ENCODE measurements at places on chromosomes 12 and 14.

- DNase-seq, result no peak
Measured at GRCh38 chr12:109197327-109197726, 80.9 kb downstream of the ACACB start.

DNA sequence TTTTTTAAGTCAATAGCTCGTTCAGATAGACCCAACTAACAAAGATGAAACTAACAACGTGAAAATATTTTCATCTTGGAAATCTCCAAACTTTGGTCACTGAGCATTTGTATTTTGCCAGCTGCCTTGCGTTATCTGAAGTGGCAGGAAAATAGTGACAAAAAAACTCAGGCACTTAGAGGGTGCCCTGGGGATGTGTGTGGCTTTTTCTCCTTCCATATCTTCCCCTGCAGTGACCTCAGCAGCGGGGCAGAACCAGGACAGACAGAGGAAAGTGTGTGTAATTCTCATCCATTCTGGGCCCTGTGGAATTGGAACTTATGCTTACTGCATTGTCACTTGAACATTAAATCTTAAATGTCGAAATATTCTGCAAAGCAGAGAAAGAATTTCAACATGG, 152.0 kb downstream of the BCAT1 start:
- no peak for DNase-seq

GRCh38 chr12:46677749-46678148, 148.0 kb downstream of the SLC38A4 start:
- DNase-seq, result peak; percentile 29

DNA sequence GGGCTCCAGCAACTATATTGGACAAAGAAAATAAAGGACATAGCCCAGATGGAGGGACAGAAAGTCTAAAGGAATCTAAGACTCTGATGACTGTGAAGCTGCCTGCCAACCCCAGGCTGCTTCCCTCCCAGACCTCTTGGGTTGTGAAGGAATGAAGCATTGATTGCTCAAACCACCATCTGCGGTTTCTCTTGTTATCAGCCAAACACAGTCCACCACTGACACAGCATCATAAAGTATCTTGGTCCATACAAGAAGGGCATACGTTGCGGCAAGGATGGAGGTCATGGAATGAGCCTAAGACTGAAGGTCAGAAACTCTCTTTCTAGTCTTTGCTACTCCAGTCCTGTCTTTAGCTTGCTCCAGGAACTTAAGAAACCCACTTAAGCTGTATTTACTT, 58.5 kb upstream of the PLXNC1 start:
- no peak for DNase-seq

- no peak for DNase-seq
Measured at GRCh38 chr12:105449431-105449830, 118.9 kb downstream of the C12orf75 start.

- no peak for DNase-seq
Measured at GRCh38 chr14:56374421-56374820, 205.2 kb upstream of the TMEM260 start.

DNA sequence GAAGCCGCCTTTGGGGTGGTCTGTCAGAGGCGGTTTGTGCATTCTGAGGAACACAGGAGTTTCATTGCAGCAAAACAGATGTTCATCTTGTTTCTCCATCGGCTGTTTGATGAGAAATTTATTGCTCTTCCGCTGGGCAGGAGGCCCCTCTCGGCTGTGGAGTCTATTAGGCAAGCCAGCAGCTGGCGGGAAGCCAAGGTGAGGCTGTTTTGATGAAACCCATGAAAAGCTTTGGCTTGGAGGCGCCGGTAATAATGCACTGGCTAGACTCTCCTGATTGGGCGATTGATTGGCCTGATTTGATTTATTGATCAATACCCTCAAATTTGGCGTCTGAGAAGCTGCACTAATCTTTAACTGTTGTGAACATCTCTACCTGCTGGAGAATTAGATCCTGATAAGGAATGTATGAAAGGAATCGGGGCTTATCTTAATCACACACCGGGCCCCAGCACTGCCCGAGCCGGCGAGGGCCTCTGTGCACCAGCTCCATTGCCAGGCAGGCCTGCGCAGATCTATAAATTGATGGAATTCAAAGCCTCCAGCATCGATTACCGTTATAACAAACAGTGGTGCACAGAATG, 187.7 kb downstream of the PHETA1 start:
- DNase-seq, result no peak

- no peak for DNase-seq
Measured at GRCh38 chr12:14824012-14824634, 10.1 kb upstream of the SMCO3 start.

DNA sequence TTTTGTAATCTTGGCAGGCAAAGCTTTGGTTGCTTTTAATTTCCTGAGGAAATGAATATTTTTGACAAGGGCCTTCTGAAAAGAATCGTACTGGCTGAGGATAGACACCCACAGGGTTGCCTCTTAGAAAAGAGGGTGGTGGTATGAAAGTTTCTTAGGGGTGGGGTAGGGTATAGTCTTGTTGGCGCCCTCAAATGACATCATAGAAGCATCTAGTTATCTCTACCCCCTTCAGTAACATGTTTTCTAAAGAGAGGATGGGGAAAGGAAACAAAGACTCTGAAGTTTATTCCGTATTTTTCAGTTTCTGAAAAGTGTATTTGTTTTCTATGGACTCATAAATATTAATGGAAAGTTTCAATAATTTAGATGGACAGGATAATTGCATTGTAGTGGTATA, 13.7 kb downstream of the PRKCH start:
- DNase-seq, result no peak
